GM19239 (cell line): ENCODE measurements at places on chromosomes 7 and 10.

DNA sequence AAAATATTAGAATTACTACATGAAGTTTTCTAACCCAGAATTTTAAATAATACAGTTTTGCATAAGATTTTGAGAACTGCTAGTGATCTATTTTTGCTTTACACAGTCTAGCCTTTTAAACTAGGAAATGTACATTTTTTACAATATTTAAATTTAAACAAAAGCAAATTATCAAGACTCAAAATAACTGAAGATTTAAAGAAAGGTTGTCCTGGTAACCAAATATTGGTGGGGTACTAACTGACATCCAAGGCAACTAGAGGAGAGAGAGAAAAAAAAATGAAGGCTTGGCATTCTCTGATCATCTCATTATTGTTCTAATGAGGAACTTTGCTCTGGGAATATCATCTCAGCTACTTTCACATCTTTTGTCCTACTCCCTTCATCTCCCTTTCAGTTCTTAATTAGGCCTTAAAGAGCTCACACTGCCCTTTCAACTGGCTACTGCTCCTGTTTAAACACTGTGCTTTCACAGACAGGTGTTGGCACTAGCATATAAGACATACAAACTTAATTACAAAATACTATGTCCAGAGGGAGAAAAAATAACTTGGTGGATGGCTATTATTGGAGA is 33.7 kb downstream of the RAB11FIP2 start:
- no peak for DNase-seq

GRCh38 chr10:73553761-73554160 is 37.4 kb downstream of the USP54 start:
- no peak for DNase-seq

- DNase-seq = no peak
Measured at GRCh38 chr10:101770331-101771215, 5.3 kb downstream of the FGF8 start.

DNA sequence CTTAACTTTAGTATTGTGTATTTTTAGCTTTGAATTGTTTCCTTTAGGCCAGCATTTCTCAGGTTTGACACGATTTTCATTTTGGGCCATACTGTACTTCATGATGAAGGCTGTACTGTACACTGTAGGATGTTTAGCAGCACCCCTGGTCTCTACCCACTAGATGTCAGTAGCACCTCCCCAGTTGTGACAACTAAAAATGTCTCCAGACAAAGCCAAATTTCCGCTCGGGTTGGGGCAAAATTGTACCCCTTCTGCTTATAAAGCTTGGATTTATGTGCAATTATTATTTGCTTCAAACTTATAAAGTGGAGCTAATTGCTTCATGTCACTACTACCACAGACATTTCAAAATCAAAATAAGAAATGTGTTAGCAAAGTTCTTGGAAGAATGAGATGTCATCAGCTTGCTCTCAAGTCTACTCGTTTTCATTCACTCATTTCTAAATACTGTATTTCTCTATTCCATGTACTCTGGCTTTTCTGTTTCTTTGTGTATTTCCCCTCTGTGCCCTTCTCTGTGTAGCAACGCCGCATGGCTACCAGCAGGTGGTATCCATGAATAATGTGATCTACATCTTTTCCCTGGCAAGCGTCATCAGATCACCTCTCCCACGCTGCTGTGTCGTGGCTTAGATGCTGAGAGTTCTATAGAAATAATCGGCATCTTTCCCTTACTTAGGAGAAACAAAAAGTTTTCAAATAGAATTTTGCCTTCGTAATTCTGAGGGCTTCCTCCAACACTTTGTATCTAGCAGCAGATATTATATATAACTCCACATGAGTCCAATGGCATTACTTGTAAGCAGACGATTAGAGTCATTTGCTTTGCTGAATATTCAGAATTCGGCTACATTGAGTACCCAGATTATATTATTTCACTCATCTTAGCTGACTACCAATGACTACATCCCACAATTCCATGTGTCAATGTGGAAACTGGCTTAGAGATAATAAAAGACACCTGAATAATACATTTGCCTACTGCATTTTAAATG is 47.8 kb upstream of the CALCR start:
- no peak for DNase-seq

DNA sequence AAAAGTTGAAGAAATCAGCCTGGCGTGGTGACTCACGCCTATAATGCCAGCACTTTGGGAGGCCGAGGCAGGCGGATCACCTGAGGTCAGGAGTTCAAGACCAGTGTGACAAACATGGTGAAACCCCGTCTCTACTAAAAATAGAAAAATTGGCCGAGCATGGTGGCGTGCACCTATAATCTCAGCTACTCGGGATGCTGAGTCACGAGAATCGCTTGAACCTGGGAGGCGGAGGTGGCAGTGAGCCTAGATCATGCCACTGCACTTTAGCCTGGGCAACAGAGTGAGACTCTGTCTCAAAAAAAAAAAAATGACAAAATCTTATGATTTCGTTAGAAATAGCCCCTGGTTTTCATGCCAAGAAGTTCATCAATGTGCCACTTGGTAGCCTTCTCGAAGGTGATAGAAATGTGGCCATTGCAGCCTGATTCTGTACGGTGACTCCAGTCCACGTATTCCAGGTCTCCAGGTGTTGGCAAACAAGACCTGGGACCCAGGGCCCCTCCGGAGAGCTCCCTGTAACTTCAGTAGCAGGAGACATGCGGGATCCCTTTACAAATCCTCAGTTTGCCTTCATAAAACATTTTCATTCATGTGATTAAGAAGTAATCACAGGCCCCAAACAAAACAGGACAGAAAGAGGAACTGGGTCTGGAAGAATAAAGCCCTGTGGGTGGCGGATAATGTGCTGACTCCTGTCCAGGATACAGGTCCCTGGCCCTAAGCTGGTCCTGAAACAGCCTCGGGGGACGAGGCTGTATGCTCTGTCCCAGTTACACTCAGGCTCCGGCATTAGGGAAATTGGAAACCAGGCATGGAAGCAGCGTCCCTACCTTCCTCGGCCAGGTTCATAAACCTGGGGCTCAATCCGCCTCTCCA is 207.3 kb upstream of the SH2B2 start:
- DNase-seq = no peak

- no peak for DNase-seq
Measured at GRCh38 chr10:49298983-49299815, at the start of gene C10orf71. C10orf71 (plus strand) TSS chr10:49299170; CDS start chr10:49322546, 23,376 bp downstream.

GRCh38 chr10:82266438-82266837 is 391.4 kb downstream of the NRG3 start:
- no peak for DNase-seq

GRCh38 chr10:21427804-21428481 is 97.5 kb downstream of the SKIDA1 start:
- no peak for DNase-seq

- no peak for DNase-seq
Measured at GRCh38 chr10:77348082-77348481, 289.5 kb downstream of the KCNMA1 start.

GRCh38 chr7:49400891-49401550 is 372.4 kb upstream of the VWC2 start:
- DNase-seq = no peak

DNA sequence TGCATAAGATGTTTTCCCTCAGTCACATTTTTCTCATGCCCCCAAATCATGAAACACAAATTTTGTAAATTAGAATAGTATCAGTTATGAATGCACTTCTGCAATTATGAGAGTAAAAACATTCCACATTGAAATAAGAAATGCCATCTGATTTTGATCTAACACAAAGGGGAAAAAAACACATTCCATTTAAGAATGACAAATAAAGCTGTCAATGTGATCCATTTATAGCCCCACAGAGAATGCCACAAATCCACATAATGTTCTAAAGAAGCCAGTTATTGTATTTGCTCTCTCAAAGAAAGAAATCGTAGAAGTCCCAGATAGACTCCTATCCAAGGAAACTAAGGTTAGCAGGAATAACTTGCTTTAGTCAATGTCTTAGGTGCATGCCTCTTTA is 48.7 kb upstream of the RHOBTB1 start:
- DNase-seq = no peak

- DNase-seq = no peak
Measured at GRCh38 chr7:80273327-80273726, 138.7 kb downstream of the GNAI1 start.

DNA sequence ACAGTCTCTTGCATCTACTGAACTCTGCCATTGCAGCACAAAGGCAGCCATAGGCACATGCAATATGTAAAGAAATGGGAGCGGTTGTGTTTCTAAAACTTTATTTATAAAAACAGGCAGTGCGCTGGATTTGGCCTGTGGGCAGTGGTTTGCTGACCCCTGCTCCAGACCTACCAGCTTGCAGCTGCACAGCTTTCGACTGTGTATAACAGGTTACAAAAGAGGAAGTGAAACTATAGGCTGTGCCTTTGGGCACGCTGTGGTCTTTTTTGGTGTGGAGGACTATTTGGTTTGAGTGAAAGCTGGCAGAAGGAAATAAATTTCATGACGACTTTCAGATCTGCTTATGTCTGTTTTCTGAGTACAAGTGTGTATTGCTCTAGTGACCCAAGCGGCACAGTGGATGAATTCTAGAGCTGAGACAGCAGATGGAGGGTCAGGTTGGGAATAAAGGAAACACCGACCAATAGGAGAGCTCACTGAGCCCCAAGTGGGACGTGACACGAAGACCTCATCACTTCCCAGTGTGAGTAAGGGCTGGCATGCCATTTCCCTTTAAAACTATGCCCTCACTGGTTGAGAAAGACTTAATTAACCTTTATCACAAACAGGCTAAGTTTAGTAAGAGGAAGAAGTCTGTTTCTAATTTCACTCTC is 152.7 kb downstream of the ANK3 start:
- DNase-seq = peak; percentile 43

DNA sequence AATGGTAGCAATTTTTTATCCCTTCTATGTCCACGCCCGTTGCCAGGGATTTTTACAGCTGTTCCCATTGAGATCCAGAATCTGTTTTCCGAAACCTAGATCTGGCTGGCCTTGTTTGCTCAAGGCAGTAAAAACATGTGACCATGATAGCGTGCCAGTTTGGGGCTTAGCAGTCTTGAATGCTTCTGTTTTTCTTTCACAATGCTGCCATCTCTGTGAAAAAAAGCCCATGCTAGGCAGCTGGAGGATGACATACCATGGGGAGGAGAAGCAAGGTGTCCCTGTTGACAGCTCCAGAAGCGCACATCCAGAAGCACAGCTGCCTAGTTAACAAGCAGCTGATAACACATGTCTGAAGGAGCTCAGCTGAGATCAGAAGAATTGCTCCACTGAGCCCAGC is 2.2 kb upstream of the ZNF92 start:
- DNase-seq = no peak

- no peak for DNase-seq
Measured at GRCh38 chr10:110706690-110707098, 62.6 kb downstream of the RBM20 start.

DNA sequence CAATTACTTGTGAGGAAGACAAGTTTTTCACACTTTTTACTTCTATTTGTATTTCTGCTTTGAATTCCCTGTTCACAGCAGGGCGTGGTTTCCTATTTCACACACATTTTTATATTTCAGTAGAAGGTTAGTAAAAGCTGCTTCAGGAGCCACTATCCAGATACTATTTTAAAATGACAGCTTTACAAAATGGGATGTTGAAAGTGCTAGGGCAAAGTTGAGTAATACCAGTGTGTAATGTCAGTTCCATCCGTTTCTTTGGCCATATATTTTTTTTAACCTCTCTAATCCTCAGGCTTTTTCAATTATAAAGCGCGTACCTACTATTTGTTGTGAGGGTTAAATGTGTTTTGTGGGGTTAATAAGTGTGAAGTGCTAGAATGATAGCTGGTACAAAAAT is 276.6 kb downstream of the GPR158 start:
- no peak for DNase-seq

- no peak for DNase-seq
Measured at GRCh38 chr7:32048970-32049491, 21.2 kb downstream of the PDE1C start.

DNA sequence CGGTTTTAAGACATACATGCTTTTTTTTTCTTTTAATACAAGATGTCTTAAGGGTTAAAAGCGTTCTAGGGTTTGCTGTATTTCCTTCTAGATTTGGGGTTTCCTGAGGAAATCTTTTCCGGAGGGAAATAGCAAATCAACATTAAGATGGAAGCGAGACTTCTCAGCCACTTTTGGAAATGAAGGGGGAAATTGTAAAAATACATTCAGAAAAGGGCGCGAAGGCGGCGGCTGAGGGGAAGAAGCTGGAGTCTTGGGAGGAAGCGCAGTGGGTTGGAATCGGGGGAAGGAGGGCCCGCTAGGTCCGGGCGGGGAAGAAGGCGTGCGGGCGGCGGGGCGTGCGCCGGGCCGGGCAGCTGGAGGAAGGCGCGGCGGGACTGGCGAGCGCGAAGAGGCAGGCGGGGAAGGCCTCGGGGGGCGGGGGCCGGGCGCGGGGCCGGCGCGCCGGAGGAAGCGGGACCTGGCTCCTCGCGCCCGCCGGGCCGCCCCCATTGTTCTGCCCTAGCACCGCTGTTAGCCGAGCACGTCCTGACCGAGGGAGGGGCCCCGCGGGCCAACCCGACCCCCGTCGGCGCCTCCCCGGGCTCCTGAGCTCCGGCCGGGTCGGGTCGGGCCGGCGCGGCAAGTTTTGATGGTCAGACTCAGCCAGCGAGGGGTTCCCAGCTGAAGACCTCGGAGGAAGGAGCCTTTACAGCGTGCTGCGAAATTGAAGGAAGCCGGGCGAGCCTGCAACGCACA is 1.5 kb upstream of the SKIDA1 start:
- no peak for DNase-seq

DNA sequence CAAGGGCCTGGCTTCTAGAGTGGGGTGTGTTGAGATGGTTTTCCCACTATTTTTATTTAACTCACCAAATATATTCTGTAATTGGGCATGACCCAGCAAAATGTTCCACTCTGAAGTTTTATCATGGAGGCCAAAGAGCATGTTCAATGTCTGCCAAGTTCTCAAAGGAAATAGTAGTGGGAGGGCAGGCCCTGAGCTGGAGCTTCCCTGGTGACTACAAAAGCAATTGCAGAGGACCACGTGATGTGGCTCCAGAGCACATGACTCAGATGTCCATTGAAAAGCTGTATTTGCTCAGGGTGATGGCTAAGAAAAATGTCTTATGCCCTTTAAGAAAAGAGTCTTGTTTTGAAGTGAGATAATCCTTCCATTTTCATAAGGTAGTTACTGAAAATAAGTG is 1024.8 kb downstream of the LRMDA start:
- DNase-seq = no peak

- DNase-seq = no peak
Measured at GRCh38 chr7:64559206-64559605, 3.7 kb downstream of the ZNF680 start.

DNA sequence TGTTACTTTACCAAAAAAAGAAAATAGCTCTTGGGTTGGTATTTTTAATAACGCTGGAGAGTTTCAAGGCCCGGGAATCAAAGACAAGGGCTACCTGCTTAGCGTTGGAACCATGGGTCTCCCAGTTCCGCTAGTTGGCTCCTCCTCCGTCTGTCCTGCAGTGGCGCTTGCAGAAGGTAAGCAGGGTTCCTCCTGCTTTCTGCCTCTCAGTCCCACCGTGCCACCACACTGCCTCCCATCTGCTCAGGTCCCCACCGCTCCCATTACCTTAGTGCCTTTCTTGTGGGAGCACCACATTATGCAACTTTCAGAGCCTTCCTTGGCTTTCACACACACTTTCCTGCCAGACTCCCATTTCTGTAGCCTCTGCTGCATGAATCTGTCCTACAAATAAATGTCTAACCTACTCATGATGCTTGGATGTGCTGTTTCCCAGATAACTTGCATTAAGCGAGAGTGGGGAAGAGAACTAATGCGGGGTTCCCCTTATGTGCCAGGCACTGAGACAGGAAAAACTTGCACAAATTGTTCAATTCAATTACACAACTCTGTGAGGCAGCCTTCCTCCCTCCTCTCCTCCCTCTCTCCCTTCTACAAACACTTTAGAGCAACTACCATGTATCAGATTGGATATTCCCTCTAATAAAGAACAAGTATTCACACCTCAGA is 124.5 kb downstream of the AOAH start:
- DNase-seq = no peak
